ENCODE measurements at places on chromosomes 1 and 21. TPM values are rescaled to one million over a fixed set of nuclear protein-coding genes. Genes with fewer than 3 reads are reported as not detected.
A peak's percentile ranks its signal among the peaks of the same experiment; 100 is the strongest.

The MYOG gene
- polyA plus RNA-seq: not detected

GRCh38 chr1:165828103-165828668, 772 bp downstream of the UCK2 start:
- no peak for DNase-seq

The SYNC gene
- 6.9 TPM for polyA plus RNA-seq

The TGFBR3 gene
- polyA plus RNA-seq: 6.6 TPM

DNA sequence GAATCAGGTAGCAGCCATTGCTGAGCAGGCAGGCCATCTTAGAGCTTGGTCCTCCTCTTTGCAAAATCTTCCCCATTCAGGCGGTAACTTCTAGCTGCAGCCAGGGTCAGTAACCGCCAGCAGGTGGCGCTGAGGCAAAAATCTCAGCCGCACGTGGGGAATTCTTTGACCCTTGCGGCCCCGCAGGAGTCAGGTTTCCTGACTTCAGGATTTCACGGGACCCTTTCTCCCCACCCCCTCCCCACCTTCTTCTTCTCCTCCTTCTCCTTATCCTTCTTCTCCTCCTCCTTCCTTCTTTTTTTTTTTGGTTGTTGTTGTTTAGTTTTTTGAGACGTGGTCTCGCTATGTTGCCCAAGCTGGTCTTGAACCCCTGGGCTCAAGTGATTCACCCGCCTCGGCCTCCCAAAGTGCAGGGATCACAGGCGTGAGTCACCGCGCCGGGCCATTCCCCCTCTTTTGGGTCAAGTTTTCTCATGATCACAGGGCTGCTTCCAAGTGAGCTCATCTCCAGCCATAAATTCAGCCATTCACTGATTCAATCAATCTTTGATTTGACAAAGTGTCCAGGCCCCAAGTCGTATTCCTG, 33.4 kb upstream of the TENT5B start:
- peak; percentile 76 for DNase-seq

DNA sequence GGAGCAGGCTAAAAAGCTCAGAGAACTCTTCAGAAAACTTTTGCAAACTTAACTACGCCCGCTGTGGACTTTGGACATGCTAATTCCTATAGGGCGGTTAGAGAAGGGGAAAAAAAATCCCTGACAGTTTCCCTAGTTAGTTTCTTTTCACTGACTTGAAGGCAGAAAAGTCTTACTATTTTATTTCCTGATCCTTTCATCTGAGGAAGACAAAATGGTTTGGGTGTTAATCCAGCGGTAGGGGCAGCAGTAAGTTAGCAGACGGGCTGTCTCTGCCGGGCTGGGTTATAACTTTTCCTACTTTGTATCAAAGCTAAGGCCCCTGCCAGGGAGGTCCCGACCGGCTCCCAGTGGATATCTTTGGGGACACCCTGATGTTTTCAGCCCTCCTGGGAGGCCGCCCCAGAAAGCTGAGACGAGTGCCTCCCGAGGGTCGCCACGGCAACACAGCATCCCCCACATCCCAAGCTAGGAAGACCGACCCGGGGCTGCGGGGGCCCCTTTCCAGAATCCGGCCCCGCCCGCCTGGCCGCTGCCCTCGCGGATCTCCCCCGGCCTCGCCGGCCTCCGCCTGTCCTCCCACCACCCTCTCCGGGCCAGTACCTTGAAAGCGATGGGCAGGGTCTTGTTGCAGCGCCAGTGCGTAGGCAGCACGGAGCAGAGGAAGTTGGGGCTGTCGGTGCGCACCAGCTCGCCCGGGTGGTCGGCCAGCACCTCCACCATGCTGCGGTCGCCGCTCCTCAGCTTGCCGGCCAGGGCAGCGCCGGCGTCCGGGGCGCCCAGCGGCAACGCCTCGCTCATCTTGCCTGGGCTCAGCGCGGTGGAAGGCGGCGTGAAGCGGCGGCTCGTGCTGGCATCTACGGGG, 162.6 kb downstream of the RUNX1 start:
- DNase-seq: peak; percentile 72

DNA sequence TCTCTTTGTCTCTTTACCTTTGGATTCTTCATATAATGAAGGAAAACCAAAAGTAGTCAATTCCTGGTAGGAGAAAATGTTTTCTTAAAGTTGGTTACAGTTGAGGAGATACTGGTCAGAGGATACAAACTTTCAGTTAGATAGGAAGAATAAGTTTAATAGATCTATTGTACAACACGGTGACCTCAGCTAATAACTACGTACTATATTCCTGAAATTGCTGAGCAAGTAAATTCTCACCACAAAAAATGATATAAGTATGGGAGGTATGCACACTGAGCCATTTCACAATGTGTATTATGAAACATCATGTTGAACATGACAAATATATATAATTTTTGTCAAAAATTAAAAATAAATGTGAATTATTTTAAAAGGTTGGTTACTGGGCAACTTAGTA, 20.4 kb downstream of the SSX2IP start:
- no peak for DNase-seq

GRCh38 chr1:86259390-86259789, 102.8 kb upstream of the COL24A1 start:
- no peak for DNase-seq

The ERICH3 gene
- 0.26 TPM for polyA plus RNA-seq

DNA sequence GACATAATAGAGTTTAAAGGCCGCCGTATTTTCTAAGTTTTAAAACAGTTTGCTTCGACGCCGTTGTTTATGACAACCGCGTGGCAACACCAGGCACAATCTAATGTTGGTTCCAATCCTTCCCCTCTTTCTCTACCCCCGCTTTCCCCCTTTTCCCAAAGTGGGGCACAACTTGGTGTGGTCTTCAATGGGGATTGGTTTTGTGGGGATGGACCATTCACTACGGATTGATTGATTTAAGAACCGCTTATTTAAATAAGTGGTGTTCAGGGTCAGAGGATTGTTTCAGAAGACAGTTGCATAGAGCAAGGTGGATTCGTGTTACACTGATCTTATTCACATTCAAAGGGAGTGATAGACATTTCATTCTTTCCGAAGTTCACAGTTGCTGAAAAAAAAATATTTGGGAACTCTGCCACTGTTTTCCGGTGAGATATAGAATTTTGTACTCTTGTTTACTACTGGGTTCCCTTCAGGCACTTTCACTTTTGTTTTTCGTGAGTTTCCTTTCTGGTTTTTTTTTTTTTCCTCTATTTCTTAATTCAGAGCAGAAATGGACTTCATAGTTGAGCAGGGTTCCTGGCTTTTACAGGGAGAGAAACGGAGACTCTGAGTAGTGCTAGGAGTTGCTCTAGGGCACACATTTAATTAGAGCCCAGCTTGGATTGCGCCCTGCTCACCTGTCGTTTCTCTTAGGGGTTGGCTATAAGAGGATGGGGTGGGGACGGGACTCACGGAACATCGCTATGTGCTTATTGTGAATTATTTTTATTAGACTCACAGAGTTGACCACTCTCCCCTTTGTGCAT, 79.6 kb upstream of the AK4 start:
- no peak for DNase-seq

GRCh38 chr1:107793896-107794453, 171.0 kb downstream of the VAV3 start:
- no peak for DNase-seq

DNA sequence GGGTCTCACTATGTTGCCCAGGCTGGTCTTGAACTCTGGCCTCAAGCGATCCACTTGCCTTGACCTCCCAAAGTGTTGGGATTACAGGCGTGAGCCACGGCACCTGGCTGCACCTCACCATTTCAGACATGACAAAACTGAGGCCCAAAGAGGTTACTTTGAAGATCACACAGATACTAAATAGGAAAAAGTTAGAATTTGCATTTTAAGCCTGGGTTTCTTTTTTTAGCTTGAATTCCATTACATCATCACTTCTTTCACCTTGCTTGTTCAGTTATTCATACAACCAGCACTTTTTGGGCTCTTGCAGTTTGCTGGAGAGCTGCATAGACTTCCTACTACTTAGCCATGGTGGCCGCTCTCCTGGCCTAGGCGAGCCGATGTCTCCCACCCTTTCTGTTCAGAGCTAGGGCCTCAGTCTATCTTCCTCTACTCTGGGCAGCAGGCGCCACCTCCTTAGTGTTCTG, 16.3 kb upstream of the CD2 start:
- no peak for DNase-seq

- DNase-seq: no peak
These were observed 62.8 kb downstream of the DTL start for GRCh38 chr1:212098310-212098709.

The CYP4Z1 gene
- not detected for polyA plus RNA-seq

DNA sequence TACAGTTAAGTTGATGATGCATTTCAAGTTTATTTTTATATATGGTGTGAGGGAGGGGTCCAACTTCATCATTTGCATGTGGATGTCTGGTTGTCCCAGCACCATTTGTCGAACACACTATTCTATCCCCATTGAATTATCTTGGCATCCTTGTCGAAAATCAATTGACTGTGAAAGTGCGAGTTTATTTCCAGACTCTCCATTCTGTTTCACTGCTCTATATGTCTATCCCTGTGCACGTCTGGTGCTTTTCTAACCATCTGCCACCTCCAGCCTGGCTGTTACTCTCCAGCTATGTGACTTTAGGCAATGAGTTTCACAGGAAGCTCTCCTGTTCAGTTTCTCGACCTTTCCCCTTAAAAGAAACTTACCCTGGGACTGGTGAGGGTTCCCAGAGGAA, 137.1 kb upstream of the KLHDC7A start:
- no peak for DNase-seq

DNA sequence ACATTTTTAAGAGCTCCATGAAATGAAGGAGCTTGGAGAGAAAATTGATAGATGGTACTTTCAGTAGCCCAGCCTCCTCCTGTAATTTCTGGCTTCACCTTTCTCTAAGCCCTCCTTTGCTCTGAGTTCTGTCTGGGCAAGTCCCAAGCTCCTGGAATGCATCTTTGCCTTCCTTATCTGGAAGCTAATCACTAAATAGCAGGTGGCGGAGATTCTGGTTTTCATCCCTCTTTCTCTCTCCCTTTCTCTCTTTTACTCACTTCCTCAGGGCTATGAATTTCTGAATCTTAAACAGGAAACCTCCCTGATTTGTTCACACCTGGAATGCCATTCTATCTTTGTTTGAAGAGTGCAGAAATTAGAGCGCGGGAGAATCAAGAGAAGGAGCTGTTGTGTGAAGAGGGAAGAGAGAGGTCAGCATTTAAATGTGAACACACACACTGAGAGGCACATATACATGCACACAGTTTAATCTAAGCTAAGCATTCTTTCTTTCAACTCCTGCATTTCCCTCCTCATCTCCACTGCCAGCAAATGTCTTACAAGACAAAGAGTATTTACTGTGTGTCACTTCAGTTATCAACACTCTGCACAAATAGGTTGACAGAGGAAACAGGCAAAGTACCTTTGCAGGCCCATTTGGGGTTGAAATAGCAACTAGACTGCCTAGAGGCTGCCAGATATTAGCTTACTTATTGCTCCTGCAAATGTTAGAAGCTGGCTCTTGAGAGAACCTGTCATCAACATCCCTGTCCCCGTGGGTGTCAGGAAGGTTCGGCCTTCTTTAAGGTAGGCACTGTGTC, 199.4 kb upstream of the CAMK1G start:
- no peak for DNase-seq

The NEK2 gene
- 11.5 TPM for polyA plus RNA-seq

- DNase-seq: no peak
These were observed 14.5 kb upstream of the APP start for GRCh38 chr21:26185021-26185420.

DNA sequence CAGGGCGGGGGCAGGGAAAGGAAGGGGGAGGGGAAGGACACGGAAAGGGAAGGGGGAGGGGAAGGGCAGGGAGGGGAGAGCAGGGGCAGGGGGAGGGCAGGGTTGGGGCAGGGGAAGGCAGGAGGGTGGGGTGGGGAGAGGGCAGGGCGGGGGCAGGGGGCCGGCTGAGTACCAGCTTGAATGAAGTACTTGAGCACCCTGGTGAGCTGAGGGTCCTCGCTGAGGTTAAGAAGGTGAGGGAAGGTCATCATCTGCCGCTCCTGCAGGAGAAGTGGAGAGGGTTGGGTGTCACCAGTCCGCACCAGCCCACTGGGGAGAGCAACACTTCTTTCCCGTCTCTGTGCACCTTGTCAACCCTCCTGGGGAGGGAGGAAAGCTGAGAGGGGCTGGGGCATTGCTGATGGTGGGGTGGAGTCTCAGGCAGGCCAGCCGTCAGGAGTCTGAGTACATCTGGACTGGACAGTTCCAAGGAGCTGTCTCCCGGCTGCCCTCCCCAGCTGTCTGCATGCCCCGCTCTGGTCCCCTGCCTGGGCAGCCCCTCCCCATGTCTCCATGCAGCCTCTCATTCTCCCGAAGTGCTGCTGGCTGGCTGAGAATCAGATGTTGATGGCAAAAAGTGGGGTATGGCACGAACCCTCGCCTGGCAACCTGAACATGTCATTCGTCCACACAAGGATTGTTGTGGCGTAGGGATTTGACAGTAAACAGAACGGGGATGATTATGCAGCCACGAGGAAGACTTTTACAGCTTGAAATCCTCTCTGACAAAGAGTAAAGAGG, 70.0 kb downstream of the SCCPDH start:
- no peak for DNase-seq

- no peak for DNase-seq
These were observed 27.4 kb downstream of the PHGDH start for GRCh38 chr1:119739150-119739549.

The GABRD gene
- 0.51 TPM for polyA plus RNA-seq

The CHI3L2 gene
- not detected for polyA plus RNA-seq

- DNase-seq: no peak
These were observed 13.6 kb downstream of the IGSF21 start for GRCh38 chr1:18121072-18121820.

DNA sequence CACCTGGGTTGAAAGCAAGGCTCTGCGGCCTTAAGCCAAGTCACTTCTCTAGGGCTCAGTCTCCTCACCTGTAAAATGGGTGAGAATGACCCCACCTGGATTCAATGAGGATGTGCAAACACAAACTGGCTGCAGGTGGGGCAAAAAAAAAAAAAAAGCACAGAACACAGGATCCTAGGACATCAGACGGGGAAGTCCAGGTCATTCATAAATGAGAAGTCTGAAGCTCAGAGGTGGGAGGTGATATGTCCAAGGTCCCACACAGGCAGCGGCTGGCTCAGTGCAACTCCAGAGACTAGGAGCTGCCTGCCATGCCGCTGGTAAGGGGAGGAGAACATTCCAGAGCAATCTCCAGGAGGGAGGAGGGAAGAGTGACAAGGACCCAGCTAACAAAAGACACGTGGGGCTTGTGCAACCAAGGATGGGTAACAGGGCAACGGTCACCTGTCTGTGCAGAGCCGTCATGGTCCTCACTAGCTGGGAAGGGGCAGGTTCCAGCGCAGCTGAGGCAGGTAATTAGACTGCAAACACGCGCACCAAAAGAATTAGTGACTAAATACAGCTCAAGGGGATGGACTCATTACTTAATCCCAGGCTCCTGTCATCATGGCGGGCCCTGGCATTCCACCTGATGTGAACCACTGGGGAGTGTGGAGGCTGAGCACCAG, 19.5 kb downstream of the IFFO2 start:
- DNase-seq: no peak

- no peak for DNase-seq
These were observed at the start of gene KCNA3 for GRCh38 chr1:110674337-110675059. TSS of gene KCNA3 (minus strand) at chr1:110674940. CDS start at chr1:110674809, 131 bp downstream.

GRCh38 chr1:98197356-98197755, 276.5 kb upstream of the DPYD start:
- no peak for DNase-seq

GRCh38 chr21:28737674-28738419, 254.8 kb downstream of the LTN1 start:
- no peak for DNase-seq

The KCNE2 gene
- polyA plus RNA-seq: 0.61 TPM

GRCh38 chr21:38643404-38644023, 145.2 kb upstream of the ERG start:
- no peak for DNase-seq

Data from sigmoid colon (tissue), 7 donors.